ENCODE measurements at places on chromosomes 2 and 18.
A peak's percentile ranks its signal among the peaks of the same experiment; 100 is the strongest.

DNA sequence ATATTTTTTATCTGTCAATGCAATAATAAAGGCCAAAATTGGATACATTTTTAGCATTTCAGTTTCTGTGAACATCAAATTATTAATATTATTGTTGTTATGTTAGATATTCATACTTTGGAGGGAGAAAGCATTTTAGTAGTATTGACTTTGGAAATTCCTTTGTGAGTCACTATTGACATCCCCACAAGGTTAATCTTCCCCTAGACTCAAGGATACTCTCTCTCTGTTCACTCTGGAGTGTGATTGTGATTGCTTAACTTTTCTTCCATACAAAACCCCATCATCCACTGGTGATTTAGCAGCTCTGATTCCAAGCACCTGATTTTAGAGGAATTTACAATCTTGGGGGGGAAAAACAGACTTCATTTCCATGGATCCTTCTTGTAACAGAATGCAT, 352.0 kb downstream of the THSD7B start:
- no peak for DNase-seq

DNA sequence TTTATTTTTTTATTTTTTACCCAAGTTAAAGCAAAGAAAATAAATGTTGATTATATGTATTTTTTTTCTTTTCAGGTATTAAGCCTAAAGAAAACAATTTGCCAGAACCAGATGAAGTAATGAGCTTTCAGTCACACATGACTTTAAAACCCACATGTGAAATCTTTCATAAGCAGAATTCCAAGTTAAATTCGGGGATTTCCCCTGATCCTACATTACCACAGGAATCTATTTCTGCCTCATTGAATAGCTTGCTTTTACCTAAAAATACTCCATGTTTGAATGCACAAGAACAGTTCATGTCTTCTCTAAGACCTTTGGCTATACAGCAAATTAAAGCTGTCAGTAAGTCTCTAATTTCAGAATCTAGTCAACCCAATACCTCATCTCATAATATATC, 26.6 kb downstream of the GEN1 start:
- no peak for DNase-seq

- no peak for DNase-seq
Observed at GRCh38 chr2:40725950-40726349, 274.1 kb upstream of the SLC8A1 start.

DNA sequence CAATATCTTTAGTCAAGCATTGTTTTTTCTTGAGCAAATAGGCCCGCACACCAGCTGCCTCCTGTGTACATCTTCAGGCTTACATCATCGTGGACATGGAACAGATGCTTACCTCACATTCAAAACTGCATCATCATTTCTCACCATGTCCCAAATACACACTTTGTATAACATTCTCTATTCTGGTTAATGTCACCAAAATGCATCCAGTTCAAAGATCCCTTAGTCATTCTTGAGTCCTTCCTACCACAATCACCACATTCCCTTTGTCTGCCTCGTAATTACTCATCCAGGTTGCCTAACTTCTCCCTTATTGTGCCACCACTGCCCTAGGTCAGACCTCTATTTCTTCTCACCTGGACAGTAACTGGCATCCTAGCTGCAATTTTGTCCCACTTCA, 373.7 kb upstream of the GALNT5 start:
- DNase-seq = no peak

- DNase-seq = no peak
Observed at GRCh38 chr2:45331410-45331786, 279.7 kb downstream of the SRBD1 start.

- DNase-seq = no peak
Observed at GRCh38 chr2:5540856-5541255, 151.3 kb upstream of the SOX11 start.

GRCh38 chr2:182784058-182784706, 68.1 kb downstream of the DNAJC10 start:
- DNase-seq = no peak

DNA sequence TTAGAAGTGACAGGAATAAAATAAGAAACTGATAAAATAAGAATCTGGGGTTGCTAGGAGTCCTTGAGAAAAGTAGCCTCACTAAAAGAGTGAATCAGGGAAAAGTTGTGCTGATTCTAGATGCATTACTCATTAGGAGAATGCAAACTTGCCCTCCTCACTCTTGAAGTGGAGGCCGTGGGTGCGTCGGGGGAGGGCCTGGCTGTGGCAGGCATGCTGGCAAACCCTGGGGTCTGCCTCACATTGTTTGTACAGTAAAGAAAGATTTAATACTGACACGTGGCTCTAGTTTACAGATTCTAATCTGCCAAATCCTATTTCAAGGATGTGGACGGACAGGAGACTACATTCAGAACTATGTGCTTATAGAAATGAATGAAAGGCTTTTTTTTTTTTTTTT, 41.9 kb downstream of the TANC1 start:
- DNase-seq = no peak

GRCh38 chr2:239704737-239705136, 303.9 kb upstream of the HDAC4 start:
- DNase-seq = no peak

DNA sequence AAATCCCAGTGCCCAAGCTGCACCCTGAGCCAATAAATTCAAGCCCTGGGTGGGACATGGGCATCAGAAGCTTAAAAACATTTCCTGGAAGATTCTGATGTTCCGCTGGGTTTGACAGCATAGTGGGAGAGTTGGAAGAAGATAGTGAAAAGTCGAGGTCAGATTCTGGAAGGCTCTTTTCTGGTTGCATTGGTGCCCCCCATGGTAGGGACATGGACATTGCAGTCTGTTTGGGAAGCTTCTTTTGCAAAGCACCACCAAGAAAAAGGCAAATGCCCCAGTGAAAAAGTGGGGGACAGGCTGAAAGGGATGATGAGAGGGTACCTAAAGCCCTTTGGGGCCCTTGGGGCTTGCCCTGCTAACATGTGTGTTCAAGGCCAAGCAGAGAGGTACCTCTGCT, 21.0 kb downstream of the MERTK start:
- no peak for DNase-seq

DNA sequence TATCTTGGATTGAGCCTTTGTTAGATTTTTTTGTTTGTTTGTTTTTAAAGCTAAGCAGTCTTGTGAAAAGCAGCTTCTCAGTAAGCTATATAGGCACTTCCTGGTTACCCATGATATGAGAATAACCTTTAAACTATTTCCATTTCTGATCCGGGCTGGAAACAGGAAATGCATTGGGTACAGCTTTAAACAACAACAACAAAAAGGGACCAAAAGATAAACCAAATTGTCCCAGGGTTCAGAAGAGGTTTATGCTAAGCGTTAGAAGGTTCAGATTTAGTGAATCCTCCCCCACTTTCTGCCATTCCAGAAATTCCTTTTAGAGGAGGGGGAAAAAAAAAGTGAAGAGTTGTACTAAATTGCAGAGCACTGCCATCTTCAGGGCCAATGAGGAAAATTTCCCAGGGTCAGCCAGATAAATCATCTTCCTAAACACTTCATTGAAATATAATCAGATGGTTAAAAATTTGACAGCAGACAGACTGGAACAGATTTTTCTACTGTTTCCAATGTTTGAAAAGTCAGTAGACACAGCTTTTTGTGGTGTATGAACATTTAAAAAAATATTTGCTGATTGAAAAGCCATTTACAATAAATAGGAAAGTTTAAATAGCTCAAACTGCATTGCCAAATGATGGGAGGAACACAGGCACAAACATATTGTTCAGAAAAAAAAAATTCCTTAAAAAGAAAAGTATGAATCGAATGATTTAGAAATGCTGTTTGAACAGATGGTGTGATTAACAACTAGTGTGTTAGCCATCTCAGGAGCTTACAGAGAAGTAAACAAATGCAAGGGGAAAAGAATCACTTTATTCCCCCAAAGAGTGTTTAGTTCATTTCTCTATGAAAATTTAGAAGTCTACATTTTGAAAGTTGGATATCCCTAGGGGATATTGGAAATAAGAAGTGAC, 189.9 kb upstream of the TANK start:
- DNase-seq = no peak

DNA sequence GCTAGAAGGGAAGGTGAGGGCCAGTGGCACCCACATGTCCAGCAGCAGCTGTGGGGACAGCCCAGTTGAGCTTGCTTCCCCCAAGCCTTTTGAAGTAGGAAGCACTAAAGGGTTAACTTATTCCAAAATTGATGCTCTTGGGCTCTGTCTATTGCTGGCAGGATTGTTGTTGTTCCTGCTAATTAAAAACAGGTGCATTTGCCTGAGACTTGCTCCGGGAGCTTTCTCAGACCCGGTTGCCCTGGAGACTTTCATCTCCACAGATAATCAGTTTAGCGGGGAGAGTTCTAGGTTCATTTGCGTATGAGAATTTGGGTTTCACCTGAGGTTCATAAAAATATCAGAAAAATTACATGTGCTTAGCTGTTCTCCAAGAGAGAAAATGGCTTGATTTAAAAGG, 277.3 kb downstream of the LRATD1 start:
- DNase-seq = no peak

GRCh38 chr2:237540823-237541222, 25.6 kb upstream of the PRLH start:
- DNase-seq = peak; percentile 30

DNA sequence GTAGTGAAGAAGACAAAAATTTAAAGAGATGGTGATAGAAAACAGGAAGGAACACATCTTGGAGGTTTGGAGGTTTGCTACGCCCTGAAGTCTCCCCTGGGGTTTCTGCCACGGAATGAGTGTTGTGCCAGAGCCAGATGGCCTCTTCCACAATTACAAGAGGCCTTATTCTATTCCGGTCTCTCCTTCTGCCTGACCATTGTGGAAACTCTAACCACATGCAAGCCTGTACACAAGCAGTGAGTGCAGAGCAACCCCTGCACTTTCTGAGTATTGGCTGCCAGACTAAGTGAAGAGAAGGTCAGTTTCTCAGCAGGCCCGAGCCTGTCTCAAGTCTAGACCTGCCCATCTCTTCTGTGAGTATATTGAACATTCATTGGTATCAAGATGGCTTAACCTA, 22.7 kb upstream of the MYO1B start:
- no peak for DNase-seq

DNA sequence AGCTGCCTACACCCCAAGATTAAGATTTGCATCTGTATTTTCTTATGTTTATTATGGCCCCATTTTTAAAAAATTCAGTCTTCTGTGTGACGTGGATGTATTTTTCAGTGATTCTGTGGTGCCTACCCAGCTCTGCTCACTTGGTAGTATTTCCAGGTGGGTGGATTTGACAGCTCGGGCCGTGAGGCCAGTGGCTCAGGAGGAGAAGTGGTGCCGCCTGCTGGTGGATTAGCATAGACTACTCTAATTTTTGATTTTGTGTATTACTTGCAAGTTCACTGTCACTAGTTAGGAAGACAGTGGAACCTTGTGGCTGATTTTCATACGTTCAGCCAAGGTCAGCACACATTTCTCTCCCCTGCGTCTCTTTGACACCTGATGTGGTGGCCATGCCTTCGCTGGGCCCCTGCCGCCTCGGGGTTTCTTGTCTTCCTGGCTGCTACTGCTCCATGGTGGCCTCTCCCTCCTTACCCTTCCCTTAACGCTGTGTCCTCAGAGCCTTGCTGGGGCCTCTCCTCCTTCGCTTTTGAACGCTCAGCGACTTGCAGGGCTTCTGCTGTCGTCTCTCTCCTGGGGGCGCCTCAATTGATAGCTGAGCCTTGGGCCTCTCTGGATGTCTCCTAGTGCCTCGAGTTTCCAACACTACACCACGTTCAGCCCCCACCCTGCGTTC, 89.4 kb downstream of the DGKD start:
- DNase-seq = peak; percentile 53

- no peak for DNase-seq
Observed at GRCh38 chr2:70490381-70490780, 63.2 kb downstream of the TGFA start.

DNA sequence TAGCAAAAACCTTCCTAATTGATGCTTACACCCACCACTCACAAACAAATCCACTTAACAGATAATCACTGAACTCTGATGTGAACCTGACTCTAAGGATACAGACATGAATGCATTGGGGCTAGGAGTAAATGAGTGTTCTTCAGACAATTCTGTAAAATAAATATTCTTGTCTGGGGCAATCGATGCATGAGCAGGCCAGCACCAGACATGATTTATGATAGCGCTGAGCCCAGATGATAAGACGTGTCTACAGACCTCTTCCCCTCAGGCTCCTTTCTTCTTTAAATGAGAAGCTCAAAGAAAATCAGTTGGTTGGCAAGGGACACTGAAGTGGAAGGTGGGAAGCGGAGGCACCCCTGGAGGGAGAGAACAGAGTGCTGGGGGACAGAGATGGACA, 27.3 kb upstream of the BIN1 start:
- no peak for DNase-seq

- DNase-seq = no peak
Observed at GRCh38 chr2:169759987-169760386, 26.4 kb downstream of the KLHL23 start.

DNA sequence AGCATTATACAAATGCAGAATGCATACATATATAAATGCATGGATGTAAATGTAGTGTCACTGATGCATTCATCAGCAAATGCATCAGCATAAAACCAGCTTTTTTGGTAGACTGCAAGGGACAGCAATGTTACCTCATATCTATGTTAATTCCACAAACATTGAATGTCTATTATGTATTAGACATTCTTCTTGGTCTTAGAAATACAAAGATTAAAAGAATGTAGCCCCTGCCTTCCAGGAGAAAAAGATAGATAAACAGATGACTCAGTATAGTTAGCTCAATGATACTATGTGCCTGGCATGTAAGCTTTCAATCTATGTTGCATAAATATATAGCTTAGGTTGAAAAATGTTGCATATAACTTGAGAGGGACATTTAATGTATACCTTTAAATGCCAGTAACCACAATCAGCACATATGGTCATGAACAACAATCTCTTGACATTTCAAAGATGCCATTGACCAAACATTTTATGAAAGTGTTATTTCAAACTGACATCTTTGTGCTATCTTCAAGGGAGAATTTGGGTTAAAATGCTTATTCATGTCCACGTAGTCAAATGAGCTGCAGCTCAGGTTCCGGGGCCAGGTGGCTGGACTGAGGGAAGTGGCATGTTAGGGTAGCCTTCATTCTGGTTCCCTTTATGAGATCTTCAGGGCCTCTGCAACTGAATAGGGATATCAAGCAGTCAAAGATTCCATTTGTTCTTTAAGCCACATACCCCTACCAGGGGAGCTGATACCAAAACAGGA, 45.2 kb upstream of the GCG start:
- no peak for DNase-seq

DNA sequence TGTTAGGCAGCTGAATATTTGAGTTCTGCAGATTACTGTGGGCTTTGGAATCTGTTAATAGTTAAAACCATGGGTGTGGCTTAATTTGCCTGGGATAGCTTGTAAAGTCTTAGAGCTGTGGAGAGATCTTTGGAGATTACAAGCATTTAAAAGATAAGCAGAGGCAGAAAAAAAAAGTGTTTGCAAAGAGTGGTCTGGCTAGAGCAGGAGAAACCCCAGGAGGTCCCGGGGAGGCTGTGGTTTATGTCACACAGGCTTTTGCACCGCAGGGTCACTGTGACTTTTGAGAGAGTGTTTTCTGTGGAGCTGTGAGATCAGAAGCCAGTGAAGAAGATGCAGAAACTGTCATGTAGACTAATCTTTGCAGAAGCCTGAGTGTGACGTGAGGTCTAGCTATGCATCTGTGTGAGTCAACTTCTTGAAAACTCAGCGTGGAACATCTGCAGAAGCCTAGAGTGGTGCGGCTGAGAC, 49.0 kb downstream of the SETBP1 start:
- DNase-seq = no peak

GRCh38 chr2:77232909-77233425, 289.2 kb downstream of the LRRTM4 start:
- DNase-seq = no peak

All from NCI-H774 (cell line).